Panc1 (cell line): ENCODE measurements at places on chromosomes 16 and 17.
A peak's percentile ranks its signal among the peaks of the same experiment; 100 is the strongest.

DNA sequence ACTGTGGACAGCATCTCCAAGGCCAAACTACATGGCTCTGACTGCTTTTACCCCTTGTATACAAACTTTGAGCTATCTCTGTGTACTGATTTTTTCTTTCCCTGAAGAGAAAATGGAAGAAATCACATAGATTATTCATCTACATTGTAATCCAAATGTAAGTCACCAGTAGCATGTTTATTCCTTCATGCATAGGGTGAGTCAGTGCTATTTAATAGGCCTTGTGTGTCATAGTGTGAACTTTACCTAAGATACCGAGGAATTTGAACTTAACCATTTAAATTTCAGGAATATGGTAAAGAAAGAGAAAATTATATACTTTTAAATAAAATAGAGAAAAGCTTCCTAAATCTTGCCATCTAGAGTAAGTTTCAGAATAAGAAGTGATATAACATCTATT lies 16.5 kb downstream of the PHKB start:
- DNase-seq, result no peak

DNA sequence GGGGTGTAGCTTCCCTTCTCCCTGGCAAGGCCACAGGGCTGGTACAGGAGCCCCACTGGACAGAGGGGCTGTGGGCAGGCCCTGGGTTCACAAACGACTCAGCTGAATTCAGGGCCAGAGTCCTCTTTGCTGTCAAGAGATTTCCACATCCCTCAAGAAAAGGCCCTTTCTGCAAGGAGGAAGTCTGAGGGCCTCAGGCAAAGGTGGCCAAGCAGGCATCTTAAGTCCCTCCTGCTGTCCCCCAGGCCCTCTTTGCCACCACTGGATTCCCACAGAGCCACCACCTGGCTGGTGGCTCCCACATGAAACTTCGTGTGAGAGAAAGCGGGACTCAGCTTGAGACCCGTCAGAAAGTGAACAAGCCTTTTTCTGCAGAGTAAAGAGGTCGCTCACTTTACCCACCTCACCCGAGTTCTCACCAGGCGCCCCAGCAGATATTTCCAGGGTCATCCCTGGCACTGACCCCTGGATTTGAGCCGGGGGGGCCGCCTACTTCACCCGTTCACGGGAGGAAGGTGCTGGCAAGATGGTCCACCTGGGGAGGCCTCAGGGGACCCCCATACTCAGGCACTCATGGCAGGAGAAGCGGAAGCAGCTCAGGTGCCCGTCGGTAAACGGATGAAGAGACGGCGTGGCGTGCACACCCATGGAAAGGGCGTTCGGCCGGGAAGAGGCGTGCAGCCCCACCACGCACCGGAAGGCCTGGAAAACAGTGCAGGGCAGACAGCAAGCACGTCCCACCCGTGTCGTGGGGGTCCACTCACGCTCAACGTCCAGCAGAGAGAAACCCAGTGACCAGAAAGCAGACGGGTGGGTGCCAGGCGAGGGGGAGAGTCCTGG lies 3.6 kb downstream of the RNF166 start:
- no peak for DNase-seq

DNA sequence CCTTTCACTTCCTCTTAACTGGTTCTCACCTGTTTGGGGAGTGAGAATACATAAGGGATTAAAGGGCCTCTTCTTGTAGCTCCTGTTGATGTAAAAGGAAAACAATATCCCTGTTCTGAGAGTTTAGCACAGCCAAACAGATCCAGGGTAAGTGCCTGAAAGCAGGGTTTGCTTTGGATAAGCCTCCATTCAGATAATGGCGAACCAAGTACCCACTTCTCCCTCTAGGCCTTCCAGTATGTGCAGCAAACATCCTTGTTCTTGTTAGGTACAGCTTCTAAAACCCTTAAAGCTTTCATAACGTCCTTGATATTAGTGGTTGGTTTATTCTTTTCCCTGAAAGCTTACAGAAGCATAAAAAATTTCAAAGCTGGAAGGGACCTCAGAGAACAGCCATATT lies 130.6 kb upstream of the DNAH9 start:
- DNase-seq, result no peak

- no peak for DNase-seq
These were observed 29.3 kb upstream of the ELAC2 start for GRCh38 chr17:13047011-13047606.

DNA sequence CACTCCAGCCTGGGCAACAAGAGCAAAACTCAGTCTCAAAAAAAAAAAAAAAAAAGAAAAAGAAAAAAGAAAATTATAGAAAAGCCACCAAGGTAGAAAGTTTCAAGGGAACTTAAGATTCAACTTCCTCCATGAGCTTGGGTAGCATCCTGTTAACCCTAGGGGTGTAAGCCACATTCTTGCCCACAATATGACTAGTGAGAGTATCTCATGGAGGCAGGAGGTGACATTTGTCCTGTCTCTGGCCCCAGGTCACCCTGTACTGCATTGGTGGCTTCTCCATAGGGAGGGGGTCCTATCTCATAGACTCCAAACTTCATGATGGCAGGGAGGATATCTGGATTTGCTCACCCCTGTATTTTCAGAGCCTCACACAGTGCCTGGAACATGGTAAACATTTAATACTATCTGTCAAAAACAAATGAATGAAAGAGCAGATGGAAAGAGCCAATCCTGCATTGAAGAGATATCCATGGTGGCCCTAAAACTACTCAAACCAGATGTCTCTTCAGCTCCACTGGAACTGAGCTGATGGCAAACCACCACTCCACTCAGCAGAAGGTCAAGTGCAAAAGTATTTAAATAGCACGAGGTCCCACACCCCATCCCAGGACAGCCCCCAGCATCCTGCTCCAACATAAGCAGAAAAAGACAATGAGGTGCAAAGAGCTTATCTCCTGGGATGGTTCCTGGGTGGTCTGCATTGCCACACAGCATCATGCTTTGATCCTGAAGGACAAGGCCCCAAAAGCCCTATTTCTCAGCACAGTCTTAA lies 50.3 kb downstream of the EMP2 start:
- DNase-seq, result no peak

GRCh38 chr16:58853854-58854791 lies 120.0 kb upstream of the GOT2 start:
- DNase-seq, result no peak

DNA sequence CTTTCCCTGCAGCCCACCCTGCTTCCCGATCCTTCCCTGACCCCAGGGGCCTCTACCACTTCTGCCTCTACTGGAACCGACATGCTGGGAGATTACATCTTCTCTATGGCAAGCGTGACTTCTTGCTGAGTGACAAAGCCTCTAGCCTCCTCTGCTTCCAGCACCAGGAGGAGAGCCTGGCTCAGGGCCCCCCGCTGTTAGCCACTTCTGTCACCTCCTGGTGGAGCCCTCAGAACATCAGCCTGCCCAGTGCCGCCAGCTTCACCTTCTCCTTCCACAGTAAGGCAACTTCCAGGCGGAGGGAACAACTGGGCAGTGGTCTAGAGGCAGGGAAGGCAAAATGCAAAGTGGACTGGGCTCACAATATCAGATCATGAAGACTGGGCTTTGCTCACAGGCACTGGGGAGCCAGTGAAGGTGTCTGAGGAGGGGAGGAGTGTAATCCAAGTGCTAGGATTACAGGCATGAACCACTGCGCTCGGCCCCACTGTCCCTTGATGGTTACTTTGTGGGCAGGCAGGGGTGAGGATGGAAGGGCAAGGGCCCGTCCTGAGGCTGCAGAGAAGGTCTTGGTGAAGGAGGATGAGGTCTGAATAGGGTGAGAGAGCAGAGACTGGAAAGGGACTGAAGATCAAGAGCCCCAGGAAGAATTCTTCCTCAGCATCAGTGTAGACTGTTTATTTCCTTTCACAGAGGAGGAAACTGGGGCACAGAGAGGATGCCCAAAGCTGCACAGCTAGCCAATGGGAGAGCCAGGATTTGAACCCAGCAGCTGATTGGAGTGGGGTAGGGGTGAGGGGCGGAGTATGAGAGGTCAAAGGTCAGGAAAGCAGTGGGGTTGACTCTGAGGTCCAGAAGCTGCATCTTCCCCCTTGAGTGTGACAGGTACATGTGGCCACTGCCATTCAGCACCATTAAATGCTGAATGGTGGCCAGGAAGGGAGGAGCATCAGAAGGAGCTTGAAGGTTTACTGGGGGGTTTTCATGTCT lies 16.5 kb upstream of the ADGRG3 start:
- no peak for DNase-seq

GRCh38 chr16:86198206-86199118 lies 299.5 kb downstream of the IRF8 start:
- no peak for DNase-seq

DNA sequence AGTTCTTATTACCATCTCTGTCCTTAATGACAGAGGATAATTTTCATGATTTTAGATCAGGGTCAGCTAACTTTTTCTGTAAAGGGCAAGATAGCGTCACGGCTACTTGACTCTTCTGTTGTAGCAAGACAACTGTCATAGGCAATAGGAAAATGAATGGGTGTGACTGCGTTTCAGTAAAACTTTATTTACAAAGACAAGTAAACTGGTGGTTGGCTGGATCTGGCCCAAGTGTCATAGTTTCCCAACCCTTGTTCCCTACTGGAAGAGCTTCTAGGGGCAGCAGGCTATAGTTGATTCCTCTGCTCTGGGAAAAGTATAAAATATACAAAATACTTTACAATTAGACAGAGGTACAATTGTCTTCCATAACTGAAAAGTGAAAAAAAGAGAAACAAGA lies 50.6 kb upstream of the VPS4A start:
- DNase-seq, result no peak

- DNase-seq, result no peak
These were observed 589 bp downstream of the ARL6IP1 start for GRCh38 chr16:18800775-18801144.

- no peak for DNase-seq
These were observed 262.8 kb downstream of the GRIN2A start for GRCh38 chr16:9919460-9919859.

GRCh38 chr17:78952706-78953105 lies 27.0 kb downstream of the LGALS3BP start:
- DNase-seq, result no peak

- DNase-seq, result no peak
These were observed 4.0 kb downstream of the BPTF start for GRCh38 chr17:67829331-67829730.

GRCh38 chr17:31811101-31811500 lies 47.9 kb downstream of the COPRS start:
- DNase-seq, result no peak

- no peak for DNase-seq
These were observed 47.7 kb upstream of the MEAK7 start for GRCh38 chr16:84552135-84552534.

DNA sequence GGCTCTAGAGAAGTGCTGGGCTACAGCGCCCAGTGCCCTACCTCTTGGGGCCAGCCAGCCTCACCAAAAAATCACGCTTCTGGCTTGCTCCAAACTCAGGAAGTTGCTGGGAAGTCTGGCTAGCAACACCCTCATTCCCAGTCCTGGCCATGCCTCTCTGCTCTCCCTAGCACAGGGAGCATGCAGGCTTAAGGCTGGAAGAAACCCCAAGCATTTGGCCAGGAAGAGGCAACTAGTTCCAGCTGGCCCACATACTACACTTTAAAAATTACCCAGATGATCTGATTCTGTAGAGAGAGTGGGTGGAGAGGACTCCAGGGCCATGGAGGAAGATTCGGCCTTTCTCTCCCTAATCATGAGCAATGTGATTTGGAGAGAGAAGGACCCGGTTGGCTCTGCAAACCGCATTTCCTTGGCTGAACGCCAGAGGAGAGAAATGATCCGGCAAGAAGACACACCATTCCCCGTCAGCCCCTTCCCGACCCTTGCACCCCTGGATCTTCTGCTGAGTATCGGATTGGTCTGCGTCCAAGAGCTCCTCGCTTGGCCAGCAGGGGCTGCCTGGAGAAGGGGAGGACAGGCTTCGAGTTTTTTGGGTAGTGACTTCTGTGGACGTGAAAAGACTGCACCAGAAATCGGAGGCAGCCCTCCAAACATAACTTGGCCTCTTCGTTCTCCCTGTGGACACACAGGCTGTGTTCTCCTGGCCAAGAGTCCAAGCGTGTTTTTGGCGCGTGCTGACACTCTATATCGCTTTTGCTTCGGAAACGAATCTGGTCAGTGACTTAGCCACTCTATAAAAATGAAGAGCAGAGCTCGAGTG lies 406.3 kb downstream of the WWOX start:
- no peak for DNase-seq

GRCh38 chr16:81071805-81072204 lies 5.2 kb downstream of the C16orf46 start:
- DNase-seq, result peak; percentile 60

DNA sequence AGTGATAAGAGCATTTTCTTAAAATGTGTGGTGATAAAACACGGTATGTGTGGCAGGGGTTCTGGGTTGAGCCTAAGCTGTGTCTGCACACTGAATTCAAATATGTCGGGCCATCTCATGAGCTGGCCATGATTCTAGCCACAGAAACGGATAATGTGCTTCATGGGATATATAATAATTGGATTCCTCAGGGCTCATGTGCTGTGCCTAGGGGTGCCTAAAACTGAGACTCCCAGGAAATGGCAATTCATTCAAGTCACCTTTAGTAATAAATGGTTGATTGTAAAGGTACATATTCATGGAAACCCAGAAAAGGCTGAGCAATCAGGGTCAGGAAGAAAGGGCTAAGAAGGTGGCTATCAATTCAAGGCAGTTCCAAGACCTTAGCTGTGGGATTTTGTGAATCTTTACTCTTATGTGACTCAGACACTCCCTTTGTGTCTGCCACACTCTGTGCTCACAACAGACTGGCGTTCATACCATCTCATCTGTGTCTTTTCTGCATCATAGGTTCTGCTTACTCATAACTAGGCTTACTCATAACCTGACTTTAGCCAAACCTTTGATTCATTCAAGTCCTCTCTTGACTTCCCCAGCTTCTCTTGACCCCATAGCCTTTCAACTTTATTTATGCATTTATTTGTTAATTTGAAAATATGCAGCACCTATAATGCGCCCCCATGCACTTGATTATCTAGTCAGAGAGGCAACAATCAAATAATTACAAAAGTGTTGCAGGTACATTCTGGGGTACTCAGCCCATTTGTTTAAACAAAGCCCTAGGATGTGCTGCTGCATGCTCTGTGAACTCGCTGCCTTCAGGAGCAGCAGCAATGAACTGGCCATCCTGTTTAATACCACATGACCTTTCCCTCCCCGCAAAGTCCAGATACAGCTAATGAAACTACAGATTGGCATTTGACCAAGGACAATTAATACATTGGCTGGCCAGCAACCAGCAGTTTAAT lies 28.4 kb upstream of the MED13 start:
- DNase-seq, result peak; percentile 79

- DNase-seq, result no peak
These were observed 19.7 kb downstream of the DPEP1 start for GRCh38 chr16:89633064-89633631.

DNA sequence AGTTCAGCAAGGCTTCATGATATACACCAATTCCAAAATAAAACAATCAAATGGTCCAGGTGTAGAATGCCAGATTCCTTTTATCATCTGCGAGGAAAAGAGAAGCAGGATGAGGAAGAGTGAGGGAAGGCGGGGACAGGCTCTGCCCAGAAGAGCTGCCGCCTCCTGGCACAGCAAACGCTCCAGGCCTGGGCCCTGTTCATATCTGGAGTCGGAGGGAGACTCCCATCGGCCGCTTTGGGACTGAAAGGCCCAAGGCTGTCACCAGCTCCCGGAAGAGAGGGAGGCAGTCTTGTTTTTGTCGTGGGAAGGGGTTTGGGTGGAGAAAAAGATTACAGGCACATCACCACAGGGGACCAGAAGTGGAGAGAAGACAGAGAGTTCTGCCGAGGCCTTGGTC lies 29.0 kb upstream of the SLC25A19 start:
- DNase-seq, result no peak
